ENCODE measurements at places on chromosomes 5 and 9.

- DNase-seq = no peak
These were observed 5.3 kb upstream of the CFAP95 start for GRCh38 chr9:69815313-69815712.

GRCh38 chr9:4594994-4595393, 67.1 kb upstream of the PLPP6 start:
- no peak for DNase-seq

DNA sequence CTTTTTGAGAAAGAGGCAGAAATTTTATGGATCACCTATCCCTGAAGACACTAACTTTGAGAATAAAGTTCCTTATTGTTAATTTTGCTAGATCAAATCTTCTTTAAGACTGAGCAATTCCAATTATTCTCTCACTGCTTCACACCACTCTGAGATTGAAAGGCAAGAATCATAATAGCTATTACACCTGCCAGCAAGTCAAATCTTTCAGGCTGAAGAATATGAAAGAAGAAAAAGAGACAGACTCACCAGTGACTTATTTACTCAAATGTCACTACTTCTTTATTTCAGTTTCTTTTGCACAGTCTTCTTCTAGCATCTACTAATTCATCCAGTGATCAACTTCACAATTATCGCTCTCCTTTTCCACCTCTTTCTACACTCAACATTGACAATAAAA, 35.9 kb upstream of the PLPPR1 start:
- DNase-seq = no peak

- no peak for DNase-seq
These were observed 25.1 kb upstream of the GCNT1 start for GRCh38 chr9:76433836-76434235.

DNA sequence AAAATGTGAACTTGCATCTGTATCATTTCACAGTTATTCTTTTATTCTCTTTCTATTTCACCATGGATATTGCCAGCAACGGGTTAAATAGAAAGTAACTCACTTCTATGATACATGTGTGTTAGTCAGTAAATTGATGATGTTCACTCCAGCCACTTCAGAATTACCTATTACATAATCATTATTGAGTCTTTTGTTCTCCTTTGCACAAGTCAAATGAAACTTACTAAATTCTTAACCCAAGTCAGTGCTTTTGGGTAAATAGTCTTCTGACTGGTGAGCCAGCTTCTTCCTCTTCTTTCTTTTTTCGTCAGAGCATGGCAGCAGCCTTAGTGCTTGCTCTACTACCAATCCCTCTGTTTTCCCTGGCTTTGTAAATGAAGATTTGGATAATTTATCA, 344.3 kb downstream of the RAB3C start:
- no peak for DNase-seq

DNA sequence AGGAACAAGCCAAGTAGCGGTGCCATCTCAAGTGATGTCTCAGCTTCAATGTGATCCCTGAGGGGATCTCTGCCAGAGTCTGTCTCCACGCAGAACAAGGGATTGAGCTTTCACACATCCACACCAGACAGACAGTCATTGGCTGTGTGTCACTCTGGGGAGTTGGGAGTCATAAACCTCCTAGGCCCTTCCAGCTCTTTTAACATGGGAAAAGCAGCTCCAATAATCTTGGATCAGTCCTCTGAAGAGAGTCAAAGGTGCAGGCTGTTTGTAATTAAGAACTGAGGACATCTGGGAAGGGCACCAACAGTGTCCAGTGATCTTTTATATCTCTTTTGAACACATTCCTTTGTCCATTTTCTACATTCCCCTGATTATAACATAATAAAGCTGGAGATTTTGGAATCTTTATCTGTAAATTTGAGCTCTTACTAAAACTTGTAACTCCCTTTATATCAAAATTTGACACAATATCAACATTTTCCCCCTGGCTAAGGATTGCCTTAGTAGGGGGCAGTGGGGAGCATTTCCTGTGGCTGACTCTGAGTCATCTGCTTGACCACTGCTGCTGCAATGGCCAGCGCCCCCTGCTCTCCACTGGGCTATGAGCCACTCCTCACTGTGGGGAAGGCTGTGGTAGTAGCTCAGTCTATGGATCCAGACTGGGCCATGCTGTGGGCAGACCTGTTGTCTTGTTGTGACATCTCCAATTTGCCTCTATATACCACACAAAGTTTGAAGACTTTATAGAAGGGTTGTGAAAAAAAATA, 284.4 kb downstream of the OSTF1 start:
- no peak for DNase-seq

- no peak for DNase-seq
These were observed 6.0 kb downstream of the PTTG1 start for GRCh38 chr5:160427607-160428006.

GRCh38 chr5:80125962-80126480, 90.9 kb downstream of the THBS4 start:
- DNase-seq = peak; percentile 78

DNA sequence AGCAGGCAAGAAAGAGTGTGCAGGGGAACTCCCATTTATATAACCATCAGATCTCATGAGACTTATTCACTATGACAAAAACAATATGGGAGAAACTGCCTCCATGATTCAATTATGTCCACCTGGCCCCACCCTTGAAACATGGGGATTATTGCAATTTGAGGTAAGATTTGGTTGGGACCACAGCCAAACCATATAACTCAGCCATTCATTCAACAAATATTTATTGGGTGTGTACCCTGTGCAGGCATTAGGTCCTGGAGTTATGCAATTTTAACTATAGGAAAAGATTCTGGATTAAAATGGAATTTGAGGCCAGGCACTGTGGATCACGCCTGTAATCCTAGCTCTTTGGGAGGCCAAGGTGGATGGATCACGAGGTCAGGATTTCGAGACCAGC, 124.2 kb upstream of the GAS1 start:
- DNase-seq = no peak

GRCh38 chr5:107542831-107543231, 127.9 kb downstream of the EFNA5 start:
- peak; percentile 30 for DNase-seq

GRCh38 chr5:36528588-36528987, 77.8 kb upstream of the SLC1A3 start:
- peak; percentile 13 for DNase-seq

DNA sequence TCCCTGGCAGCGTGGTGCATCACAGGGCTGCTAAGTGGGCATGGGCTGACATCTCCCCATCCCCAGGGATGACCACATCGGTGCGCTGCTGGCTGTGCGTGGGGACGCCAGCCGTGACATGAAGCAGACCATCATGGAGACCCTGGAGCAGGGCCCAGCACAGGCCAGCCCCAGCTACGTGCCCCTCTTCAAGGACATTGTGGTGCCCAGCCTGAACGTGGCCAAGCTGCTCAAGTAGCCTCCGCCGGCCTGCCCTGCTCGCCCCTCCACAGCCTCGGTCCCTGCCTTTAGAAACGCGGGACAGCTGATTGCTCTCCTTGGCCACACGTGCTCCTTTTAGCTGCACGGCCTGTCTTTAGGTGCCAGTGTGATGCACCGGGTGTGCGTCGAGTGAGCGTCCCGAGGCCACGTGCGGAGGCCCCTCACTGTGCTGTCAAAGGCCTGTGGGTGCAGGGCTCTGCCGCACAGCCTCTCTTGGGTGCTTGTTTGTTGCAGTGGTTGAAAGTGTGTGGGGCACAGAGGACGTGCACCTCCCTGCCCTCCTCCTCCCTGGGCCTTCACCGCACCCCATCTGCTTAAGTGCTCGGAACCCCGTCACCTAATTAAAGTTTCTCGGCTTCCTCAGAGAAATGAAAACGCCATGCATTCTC, 23.8 kb downstream of the EXOC3 start:
- peak; percentile 57 for DNase-seq

DNA sequence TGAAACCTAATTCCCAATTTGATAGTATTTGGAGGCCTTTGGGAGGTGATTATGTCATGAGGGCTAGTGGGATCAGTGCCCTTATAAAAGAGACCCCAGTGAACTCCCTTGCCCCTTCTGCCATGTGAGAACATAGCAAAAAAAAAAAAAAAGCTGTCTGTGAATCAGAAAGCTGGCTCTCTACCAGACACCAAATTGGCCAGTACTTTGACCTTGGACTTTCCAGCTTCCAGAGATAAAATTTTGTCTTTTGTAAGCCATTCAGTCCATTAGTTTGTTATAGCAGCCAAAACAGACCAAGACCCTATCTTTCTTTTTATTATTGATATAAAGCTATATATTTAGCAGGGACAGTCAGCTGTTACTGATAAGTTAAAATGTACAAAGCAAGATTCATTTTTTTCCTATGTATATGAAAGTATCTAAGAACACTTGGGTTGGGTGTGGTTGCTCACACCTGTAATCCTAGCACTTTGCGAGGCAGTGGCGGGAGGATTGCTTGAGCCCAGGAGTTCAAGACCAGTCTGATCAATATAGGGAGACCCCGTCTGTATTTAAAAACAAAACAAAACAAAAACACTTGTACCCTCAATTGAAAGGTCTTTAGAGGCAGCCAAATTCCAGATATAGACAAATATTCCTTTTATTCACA, 8.1 kb upstream of the C5orf24 start:
- peak; percentile 64 for DNase-seq

DNA sequence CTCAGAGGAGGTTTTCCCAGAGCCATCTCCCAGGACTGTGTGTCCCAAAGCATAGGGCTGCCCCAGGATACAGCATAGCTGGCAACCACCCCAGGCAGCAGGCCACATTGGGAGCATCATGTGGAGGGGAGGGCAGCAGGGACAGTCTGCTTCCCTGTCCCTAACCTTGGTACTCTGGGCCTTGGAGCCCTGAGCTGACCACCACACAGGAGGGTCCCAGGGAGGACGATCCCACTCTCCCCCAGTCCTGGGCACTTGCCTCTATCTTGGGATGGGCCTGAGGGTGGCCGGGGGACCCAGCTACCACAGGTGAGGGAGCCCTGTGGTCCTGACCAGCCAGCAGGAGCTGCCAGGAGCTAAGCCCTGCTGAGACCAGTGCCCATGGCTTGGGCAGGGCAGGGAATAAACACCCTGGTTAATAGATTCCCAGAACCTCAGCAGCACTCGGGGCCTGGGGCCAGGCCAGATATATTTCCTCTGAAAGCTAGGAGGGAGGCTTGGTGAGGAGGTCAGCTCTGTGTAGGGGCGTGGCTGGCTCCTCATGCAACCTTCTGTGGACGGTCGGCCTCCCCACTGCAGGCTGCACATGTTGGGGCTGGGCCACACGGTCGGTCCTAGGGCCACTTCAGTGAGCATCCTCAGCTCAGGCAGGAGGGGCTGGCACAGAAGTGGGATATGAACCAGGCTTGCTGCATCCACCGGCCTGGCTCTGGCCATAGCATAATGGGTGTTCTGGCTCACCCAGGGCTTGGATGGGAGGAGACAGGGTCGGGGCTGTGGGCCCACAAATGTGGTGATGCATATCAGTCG, 4.2 kb downstream of the NINJ1 start:
- peak; percentile 88 for DNase-seq

DNA sequence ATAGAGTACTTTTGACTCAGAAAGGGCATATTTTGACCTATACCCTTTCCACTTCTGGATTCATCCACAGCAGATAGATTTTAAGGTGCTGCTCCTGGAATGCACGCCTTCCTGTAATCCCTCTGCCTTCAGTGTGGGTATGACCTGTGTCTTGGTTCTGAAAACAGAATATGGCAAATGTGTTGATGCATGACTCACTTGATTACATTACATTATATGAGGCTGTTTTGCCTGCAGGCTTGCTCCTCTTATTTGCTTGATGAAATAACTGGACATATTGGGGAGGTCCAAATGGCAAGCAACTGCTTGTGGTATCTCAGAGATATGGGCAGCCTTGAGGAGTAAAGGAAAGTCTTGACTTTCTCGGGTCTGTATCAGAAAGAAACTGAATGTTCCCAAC, 468.6 kb downstream of the CDH18 start:
- DNase-seq = no peak

GRCh38 chr9:105511446-105511845, 46.5 kb upstream of the FKTN start:
- DNase-seq = no peak

- DNase-seq = no peak
These were observed 98.1 kb downstream of the CDK5RAP2 start for GRCh38 chr9:120481846-120482245.

- DNase-seq = peak; percentile 30
These were observed 36.7 kb downstream of the MTREX start for GRCh38 chr5:55344392-55344992.

DNA sequence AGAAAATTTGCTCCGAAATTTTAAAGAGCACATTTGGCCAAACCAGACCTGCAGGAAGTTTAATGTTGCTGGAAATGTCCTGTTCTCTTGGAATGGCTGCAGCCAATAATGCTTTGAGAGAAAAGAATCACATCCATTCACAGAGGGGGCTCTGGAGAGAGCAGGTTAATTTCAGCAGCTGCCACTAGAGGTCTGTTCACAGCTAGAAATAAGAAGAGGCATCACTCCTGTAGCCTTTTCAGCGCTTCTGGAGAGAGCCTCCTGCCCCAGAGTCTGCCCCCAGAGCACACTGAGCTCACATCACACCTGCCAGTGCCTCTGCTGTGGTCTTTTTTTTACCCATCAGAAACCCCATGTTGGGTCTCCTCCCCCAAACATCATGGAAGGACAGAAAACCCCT, 124.8 kb upstream of the RAD23B start:
- DNase-seq = no peak

DNA sequence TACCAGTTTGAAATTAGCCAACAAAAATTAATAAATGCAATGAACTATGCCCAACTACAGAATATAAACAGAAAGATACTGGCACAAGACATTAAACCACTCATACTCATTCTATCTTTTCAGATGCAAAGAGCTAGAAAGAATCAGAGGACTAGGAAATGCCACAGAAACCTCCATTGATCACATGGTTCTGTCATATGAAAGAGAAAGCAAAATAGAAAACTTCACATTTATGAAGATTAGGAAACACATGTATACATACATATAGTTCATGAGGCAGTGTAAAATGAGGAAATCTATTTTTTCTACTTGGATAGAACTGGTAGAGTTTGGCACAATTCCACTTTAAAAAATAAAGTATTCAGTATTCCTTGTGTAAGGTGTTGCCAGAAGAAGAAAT, 275.1 kb upstream of the PTGER4 start:
- DNase-seq = no peak

- no peak for DNase-seq
These were observed 125.4 kb upstream of the SLC30A5 start for GRCh38 chr5:68968429-68968828.

DNA sequence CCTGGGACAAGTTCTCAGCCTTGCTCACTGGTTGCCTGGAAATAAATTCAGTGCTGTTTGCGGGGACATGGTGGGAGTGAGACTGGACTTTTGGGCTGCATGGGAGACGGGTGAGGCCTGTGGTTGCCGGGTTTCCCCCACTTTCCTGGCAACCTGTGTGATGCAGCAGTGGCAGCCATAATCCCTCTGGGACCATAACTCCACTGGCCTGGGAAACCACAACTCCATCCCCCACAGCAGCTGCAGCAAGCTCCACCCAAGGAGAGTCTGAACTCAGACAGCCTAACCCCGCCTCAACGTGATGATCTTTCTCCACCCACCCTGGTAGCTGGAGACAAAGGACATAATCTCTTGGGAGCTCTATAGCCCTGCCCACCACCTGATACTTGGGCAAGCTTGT, 349.9 kb downstream of the PIK3R1 start:
- DNase-seq = no peak

DNA sequence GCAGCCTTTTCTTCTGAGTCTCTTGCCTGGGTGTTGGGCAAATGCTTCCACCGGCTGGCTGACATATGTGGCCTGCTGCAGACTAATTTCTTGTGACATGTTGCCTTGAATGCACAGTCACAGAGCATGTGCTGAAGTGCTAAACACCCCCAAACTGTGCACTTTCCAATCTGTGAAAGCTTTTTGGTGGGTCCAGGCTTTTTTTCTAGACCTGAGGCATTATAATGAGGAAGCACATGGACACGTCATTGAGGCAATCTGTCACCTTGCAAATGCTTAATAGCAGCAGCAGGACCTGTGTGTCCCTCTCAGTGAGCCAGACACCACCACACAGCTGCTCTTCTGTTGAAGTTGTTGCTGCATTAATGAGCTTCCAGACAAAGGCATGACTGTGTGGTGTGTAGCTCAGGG, 274.7 kb downstream of the ELAVL2 start:
- DNase-seq = no peak
